ENCODE measurements at places on chromosomes 3 and 15. TPM values are rescaled to one million over a fixed set of nuclear protein-coding genes. Genes with fewer than 3 reads are reported as not detected.

The ROPN1 gene
- not detected for total RNA-seq

The PRR23C gene
- not detected for total RNA-seq

The CGNL1 gene
- 0.36 TPM for total RNA-seq

The MOBP gene
- total RNA-seq: not detected

The TRAT1 gene
- total RNA-seq: not detected

The GOLGA6A gene
- not detected for total RNA-seq

The SCN11A gene
- total RNA-seq: not detected

The FGD5 gene
- not detected for total RNA-seq

The SETMAR gene
- total RNA-seq: 8.1 TPM

The CHL1 gene
- total RNA-seq: not detected

All from HT-29 (cell line).